ENCODE measurements at places on chromosomes 11 and 22.
A peak's percentile ranks its signal among the peaks of the same experiment; 100 is the strongest.

DNA sequence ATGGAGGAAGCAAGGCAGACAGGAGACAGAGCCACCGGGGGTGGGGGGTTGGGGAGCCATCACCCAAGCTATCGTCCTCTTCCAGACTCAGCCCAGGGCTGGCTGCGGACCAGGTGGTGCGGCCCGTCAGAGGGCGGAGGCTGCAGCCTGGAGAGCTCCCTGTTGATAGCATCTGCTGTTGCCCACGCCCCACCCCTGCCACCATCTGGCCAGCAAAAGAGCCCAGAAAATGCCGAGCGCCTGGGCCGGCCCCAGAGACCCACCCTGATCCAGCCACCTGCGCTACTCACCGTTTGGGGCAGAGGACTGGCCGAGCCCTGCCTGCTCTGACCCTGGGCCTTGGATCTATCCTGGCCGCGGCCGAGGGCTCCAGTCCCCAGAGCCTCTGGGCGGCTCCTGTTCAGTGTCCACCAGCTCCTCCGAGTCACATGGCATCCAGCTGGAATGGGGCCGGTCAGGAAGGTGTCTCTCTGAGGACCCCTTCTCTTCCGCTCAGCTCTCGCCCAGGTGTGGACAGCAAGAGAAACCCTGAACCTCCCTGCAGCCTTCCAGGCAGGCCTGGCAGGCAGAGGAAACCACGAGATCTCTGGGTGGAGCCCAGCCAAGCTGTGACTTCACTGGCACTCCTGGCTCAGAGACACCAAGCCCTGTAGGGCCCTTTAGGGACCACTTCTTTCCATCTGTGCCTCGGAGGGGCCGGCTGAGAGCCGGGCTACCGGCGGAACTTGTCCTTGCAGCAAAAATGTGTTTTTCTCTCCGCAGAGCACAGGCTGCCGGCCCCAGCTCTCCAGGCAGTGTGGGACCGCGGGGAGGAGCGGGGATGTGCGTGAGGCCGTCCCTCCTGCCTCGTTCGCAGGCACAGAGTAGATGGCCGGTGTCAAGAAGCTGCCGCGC lies at the start of gene MRGPRE:
Gene MRGPRE, minus strand, starts transcription at position 567 of the 894 bp plus-strand sequence. CDS start 3,618 bp downstream, outside the sequence.
- DNase-seq, result peak; percentile 61

GRCh38 chr11:25991476-25991875 lies 340.5 kb upstream of the ANO3 start:
- DNase-seq, result no peak

DNA sequence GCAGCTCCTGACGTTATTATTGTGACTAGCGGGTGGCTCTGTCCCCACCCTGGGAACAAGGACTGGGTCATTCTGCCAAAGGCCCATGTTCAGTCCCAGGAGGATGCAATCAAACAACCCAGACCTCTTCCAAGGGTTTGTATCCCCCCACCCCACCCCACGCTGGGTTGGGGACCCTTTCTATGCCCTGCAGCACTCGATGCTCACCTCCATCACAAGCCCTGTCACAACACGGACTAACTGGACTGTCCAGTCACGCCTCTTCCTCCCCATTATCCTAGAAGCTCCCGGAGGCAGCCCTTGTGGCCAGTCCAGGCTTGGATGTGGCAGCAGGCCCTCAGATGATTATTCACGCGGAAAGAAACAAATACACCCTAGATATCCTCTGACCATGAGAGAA lies 3.7 kb downstream of the SHANK2 start:
- no peak for DNase-seq

- no peak for DNase-seq
These were observed 116.8 kb downstream of the MED15 start for GRCh38 chr22:20624161-20624616.

GRCh38 chr11:70026726-70027125 lies 51.4 kb upstream of the ANO1 start:
- no peak for DNase-seq

- peak; percentile 76 for DNase-seq
These were observed 96.5 kb downstream of the CWC15 start for GRCh38 chr11:94876645-94877442.

DNA sequence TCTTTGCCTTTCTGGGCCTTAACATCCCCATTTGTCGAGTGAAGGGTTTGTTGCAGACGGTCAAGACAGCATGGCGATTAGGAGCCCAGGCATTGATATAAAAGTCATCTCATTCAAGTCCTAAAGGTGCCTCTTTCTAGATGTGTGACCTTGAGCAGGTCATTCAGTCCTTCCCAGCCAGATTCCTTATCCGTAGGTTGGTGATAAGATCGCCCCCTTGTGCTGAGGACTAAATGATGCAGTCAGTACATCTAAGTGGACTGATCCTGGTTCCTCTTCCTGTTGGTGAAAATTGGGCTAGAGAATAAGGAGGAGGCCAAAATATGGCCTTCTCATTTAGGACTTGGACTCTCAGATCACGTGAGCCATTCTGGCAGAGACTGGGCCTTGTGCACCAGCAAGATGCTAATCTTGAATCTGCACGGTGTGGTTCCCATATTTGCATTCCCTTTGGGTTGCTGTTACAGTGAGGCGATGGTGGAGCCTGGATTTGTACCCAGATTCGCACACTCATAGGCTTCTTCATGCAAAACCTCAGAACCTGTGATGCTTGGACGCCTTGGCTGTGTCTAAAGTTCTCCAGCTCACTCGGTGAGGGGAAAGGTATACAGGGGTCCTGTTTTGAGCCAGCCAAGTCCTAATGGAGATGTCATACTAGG lies 156.8 kb downstream of the MYO18B start:
- no peak for DNase-seq

DNA sequence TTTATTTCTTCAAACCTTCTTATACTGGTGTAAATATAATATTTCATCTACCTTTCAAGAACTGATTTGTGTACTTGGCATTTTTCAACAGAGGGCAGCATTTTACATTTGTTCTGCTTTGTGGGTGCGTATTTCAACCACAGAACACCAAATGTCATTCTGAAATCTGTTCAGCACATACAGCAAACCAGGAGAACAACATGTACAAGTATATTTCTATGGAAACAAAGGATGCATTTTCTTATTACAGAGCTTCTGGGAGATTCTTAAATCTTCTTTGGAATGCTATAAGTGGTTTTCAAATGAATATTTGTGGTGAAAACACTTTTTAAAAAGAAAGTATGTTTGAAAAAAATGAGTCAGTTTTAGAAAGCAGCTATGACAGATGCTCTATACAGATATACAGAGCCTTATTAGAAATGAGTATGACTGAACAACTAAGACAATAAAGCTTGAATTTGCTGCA lies 946.0 kb downstream of the FAM181B start:
- no peak for DNase-seq

- DNase-seq, result no peak
These were observed 280.5 kb downstream of the TBC1D22A start for GRCh38 chr22:47042861-47043496.

DNA sequence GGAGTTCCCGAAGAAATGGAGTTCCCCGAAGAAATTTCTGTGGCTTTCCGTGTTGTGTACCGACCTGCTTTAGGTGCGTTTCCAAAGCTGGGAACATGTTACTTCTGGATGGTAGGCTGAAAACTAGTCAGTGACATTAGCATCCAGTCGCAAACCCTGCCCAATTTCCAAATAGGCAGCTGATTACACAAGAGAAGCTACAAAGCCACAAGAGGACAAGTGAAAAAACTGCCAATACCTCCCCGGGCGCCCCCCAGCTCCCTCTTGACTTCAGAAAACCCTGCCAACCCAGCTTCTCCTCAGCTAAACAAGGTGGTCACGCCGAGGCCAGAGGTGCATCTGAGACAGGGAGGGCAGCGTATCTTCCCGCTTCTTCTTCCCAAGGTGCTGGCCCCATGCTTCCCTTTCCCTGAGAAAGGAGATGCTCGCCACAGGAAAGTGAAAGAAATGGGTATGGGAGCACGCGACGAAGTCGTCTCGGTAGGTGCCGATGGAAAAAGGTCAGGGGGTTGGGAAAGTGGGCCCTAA lies 551 bp downstream of the AGBL2 start:
- DNase-seq, result no peak

GRCh38 chr11:58837707-58838388 lies 6.7 kb downstream of the GLYATL2 start:
- no peak for DNase-seq

- no peak for DNase-seq
These were observed 96.0 kb downstream of the EXT2 start for GRCh38 chr11:44191322-44192016.
